Sigmoid colon (tissue), 7 donors: ENCODE measurements at places on chromosomes 1 and 21. TPM values are rescaled to one million over a fixed set of nuclear protein-coding genes. Genes with fewer than 3 reads are reported as not detected.
A peak's percentile ranks its signal among the peaks of the same experiment; 100 is the strongest.

GRCh38 chr1:235841938-235842545 lies 24.7 kb downstream of the LYST start:
- no peaks in the 10 kb centered on the region for H3K36me3 ChIP-seq
- no peak overlapping the region for H3K27ac ChIP-seq

- H3K27ac ChIP-seq, result peak overlapping the region; percentile 88
- H3K27me3 ChIP-seq, result no peaks in the 10 kb centered on the region
- peak; percentile 91 for DNase-seq
- no peak overlapping the region for H3K4me3 ChIP-seq
- H3K36me3 ChIP-seq, result no peaks in the 10 kb centered on the region
Observed at GRCh38 chr1:234585330-234586055, 24.5 kb downstream of the IRF2BP2 start.

DNA sequence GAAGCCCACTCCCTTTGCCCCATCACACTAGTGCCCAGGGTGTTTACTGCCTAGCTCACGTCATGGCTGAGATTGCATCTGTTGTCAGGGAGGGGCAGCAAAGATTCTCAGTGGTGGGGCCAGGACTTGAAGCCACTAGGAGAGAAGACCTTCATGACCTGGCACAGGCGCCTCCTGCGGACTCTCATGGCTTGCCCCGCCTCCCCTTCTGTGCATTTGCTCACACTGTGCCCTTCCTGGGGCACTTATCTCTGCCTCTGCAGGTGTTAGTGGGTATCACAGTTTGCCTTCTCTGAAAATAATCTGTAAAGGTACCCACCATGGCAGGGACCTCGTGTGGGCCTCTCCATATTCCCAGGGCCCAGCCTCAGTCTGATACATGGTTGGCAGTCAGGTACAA lies 20.1 kb downstream of the PTPRU start:
- no peaks in the 10 kb centered on the region for H3K36me3 ChIP-seq
- peak; percentile 40 for DNase-seq
- no peaks in the 10 kb centered on the region for H3K4me1 ChIP-seq
- H3K27me3 ChIP-seq, result peaks cover 10% of the 10 kb centered on the region
- no peak overlapping the region for H3K4me3 ChIP-seq

GRCh38 chr1:85158910-85159309 lies 41.9 kb downstream of the SYDE2 start:
- H3K4me1 ChIP-seq, result no peaks in the 10 kb centered on the region
- H3K27ac ChIP-seq, result no peak overlapping the region
- DNase-seq, result no peak
- H3K27me3 ChIP-seq, result no peaks in the 10 kb centered on the region
- H3K36me3 ChIP-seq, result no peaks in the 10 kb centered on the region

DNA sequence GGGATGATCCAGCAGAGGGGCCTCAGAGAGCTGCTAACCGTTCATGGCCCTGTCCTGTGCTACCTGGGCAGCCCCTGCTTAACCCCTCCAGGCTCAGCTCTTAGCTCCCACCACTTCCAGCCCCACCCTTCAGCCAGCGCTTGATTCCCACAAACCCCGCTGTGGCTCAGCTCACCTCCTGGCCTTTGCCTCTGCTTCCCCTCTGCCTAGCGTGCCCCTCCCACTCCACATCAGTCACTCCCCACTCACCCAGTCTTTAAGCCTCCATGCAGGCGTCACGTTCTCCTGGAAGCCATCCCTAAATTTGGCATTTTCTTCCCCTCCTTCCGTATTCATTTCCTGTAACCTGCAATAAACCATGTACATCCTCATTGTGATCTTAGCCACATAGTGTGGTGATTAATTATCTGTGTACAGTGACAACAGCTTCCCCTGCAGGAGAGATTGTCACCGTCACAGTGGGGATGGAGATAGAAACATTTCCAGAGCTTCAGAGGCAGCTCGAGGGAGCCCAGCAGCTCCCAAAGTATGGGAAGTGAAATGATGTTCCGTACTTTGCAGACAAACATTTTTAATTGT lies 65.5 kb downstream of the EPHB2 start:
- no peaks in the 10 kb centered on the region for H3K36me3 ChIP-seq
- H3K27me3 ChIP-seq, result no peaks in the 10 kb centered on the region
- no peak overlapping the region for H3K4me3 ChIP-seq

The S100A7 gene
- total RNA-seq, result not detected

The TMPRSS3 gene
- 0.16 TPM for total RNA-seq
